NCI-H2029 treated with DMSO at 0.1 percent for 48 hours (cell line): ENCODE measurements at places on chromosomes 4 and X.

- DNase-seq: no peak
Measured at GRCh38 chrX:72540318-72540717, 32.3 kb downstream of the HDAC8 start.

GRCh38 chr4:145523117-145523516 lies 41.5 kb downstream of the SMAD1 start:
- DNase-seq: no peak

- no peak for DNase-seq
Measured at GRCh38 chr4:88960576-88960975, 96.4 kb downstream of the FAM13A start.

- no peak for DNase-seq
Measured at GRCh38 chr4:151099976-151100417, 569 bp downstream of the RPS3A start.

DNA sequence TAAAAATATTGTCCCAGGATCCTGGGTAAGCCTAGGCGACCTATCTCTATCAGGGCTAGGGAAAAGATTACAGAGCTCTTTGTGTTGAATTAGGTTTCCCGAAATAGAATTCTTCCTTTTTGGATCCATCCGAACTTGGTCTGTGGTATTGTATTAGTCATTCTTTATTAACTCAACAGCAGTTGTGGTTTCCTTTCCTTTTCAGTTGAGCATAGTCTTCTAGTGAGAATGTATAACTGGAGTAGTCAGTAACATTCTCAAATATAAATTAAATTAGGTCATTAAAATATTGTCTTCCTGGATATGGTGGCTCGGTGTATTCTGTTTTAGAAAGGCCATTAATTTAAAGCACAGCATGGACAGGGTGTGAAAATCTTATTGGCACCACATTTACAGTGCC lies 520.4 kb downstream of the NLGN4X start:
- DNase-seq: no peak

DNA sequence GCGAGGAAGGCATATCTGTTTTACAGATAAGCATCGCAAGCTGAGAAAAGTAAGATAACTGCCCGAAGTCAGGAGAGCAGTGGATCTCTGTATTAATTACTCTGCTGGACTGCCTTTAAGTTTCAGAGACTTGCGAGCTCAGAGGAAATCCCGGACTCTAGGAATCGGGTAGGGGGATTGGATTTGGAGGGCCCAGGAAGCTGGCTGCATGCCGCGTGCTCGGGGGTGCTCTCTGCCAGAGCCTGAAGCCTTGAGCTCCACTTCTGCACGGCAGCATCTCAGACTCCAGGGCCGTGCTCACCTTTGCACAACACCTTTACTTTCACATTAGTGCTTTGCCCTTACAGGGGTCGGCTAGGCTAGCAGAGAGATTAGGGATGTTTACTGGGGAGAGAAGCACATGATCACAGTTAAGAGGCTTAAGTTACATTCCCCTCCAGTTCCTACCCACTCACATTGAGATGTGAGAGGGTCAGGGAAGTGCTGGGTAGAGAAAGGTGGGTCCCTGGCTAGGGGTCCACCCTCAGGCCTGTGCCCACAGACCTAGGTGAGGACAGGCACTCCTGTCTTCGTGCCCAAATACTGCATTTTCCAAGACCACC lies 57.0 kb downstream of the TRIML1 start:
- DNase-seq: no peak

DNA sequence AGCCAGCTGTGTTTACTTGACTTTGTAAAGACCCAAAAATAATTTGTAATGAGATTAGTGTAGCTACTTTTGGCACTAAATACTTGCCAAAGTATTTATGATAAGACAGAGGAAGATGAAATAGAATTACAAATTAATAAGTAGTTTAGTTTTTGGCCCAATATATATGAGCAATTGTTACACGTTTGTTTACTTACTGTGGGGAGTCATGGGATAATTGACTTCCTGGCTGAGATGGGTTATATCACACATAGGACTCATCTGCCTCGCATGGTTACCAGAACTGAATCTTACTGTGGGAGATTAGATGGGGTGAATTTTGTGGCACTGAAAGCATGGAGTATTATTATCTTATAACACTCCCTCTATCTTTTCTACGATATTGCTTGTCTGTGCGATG lies 66.6 kb downstream of the INTS12 start:
- no peak for DNase-seq

DNA sequence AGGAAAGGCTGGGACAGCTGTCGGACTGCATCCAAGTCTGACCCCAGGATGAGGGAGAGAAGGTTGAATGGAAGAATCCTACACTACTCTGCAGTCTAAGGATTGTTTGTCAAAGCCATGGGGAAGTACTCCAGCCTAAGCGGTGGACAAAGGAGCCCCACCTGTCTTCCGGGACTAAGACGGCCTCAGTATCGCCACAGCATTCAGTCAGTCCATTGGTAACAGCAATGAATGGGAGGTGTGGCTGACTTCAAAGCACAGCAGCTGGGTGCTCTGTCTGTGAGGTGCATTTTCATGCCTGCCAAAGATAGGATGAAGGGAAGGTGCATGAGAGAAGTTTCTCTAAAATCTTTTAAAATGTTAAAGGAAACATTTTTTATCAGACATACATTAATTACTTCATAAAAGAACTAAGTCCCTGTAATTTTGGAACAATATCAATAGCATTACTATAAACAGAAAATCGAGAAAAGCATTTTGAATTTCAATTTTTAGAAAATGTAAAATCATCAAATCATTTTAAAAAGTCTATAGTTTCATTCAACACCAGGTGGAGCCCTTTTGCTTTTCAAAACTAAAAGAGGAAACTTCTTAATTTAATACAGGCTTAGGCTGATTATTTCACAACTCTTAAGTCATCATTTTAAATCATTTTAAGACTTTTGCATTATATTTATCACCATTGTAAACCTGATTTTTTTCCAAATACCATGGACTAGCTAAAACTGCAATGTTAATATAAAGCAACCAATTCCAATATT lies 27.6 kb upstream of the INTU start:
- peak; percentile 42 for DNase-seq

DNA sequence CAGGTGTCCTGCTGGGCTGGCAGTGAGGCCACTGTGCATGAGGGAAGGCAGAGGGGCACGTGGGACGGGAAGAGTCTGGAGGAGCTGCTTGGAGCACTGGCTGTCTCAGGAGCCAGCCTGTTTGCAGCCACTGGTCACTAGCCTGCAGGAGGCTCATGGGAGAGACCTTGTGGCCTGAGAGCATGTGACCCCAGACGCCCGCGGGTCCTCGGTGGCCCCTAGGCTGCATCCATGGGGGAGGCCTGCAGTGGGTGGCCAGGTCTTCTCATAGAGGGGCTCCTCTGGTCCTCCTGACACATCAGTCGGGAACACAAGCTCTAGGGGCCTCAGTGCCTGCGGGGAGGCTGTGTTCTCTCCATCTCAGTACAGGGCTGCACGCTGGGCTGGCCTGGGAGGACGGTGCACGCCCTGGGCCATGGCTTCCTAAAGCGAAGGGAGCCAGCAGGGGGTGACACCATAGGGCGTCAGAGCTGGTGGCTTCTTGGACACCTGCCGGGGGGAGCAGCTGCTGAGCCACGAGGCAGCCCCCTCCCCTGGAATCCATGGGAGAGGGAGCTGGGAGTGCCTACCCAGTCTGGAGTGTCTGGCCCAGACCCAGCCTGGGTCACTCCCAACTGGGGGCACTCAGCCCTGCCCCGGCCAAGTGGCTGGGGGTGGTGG lies 12.3 kb downstream of the NAT8L start:
- no peak for DNase-seq

GRCh38 chr4:7014815-7015214 lies 28.4 kb upstream of the TADA2B start:
- no peak for DNase-seq

GRCh38 chrX:39642071-39642470 lies 455.7 kb downstream of the BCOR start:
- no peak for DNase-seq

GRCh38 chr4:102585329-102585728 lies 84.2 kb downstream of the NFKB1 start:
- DNase-seq: no peak

DNA sequence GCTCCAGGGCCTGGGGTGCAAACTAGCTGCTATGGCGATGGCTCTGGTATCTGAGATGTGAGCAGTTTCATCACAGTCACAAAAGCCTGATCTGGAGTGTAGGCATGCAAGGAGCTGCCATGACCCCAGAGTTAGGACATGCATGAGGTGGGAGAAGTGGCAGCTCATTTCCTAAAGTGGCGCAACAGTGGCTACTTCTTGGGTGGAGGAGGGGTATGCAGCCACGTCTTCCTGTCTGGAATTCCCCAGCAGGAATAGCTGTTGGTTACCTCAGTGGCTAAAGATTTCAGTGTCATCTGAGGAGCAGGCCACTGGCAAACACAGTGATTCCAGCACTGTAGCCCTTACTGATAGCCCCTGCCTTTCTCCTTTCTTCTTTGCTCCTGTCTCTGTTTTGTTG lies 1382.5 kb downstream of the C4orf33 start:
- DNase-seq: no peak

DNA sequence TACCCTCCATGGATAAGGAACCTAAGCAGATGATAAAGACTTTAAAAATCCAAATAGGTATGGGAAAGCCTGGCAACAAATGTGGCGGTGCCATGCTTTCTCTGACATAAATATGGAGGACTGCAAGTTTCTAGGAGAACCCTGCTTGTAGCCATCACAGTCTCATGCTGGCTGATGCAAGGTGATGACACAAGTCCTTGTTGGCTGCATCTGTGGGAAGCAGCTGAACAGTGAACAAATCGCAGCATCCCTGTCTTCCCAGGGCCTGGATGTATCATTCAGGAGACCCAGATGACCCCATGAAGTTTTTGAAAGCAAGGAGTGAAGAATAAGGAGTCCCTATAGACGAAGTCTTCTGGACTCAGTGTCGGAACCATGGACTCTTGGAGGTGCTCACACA lies 234.4 kb upstream of the HS3ST1 start:
- DNase-seq: no peak

GRCh38 chrX:32024072-32024471 lies 952.2 kb upstream of the FTHL17 start:
- no peak for DNase-seq

DNA sequence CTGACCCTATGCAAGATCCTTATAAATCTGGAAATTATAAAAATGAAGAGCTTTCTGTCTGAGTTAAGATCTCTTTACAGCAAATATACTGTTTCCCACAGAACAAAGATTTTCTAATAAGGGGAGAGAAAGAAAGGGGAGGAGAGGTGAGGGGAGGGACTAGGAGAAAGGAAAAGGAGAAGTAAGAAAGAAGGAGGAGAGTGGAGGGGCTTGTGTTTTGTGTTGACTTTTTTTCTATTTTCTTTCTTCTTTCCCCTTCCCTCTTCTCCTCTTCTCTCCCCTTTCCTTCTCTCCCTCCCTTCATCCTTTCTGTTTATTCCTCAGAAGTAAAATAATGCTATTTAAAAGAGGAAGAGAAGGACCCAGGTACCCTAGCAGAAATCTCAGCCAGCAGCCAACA lies 6.2 kb downstream of the CXCL6 start:
- no peak for DNase-seq

- DNase-seq: no peak
Measured at GRCh38 chrX:103376118-103376978, at the start of gene BEX3. Gene BEX3, plus strand, starts transcription at chrX:103376538. Its CDS starts 984 bp downstream, at chrX:103377522.

GRCh38 chr4:155802190-155802959 lies 43.6 kb downstream of the GUCY1B1 start:
- no peak for DNase-seq

DNA sequence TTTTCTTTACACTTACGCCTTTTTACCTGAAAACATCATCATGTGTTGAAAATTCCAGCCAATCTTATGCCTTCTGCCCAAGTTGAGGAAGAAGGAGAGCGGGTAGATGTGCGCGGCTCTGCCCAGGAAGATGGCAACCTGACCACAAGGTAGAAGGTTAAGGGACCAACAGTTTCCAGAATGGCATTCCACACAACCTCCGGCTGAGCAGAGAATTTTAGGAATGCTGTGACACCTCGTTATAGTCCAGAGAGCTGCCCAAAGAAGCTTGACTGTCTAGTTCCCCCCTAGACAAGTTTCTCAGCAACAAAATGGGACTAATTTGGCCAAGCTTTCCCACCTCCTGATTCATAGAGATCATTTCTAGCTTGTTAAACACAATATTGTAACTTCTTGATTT lies 75.1 kb downstream of the CHST7 start:
- no peak for DNase-seq

GRCh38 chrX:69014200-69014599 lies 151.1 kb downstream of the PJA1 start:
- DNase-seq: no peak

GRCh38 chr4:185242749-185243533 lies 33.5 kb downstream of the SNX25 start:
- no peak for DNase-seq

- no peak for DNase-seq
Measured at GRCh38 chrX:71321731-71322130, 20.2 kb downstream of the ITGB1BP2 start.

- no peak for DNase-seq
Measured at GRCh38 chrX:13793897-13794296, 23.0 kb downstream of the GPM6B start.

DNA sequence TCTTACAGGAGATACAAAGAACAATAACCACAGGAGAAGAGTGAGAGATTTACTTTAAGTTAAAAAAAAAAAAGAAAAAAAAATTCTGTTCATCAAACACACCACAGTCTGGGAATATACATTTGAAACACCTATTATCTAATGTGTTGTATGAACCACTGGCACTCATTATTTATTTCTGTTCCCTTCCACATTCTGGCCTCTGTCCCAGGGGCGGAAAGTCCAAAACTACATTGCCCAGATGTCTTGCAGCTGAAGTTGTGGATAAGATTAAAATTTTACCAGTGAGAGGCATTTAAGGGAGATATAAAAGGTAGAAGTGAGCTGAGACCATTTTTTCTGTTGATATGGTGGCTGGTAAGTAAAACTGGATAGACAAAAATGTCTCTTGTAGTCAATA lies 56.2 kb downstream of the SCLT1 start:
- DNase-seq: no peak

- DNase-seq: no peak
Measured at GRCh38 chr4:151744614-151745013, 16.2 kb downstream of the GATB start.

DNA sequence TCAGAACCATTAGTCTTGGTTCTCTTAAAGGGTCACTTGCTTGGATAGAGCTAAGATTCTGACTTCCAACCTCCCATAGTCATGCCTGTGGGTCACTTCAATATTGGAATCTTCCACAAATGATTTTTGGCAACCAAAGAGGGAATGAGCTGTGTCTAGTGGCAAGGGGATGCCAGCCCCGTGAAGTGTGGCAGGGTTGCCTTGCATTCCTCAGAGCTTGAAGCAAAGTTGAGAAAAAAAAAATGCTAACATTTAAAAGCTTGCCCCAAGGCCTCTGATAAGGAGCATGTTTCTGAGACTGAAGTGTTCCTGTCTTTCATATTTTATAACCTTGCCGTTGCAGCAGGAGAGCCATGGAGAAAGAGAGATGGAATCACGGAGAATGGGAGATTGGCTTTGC lies 120.2 kb downstream of the PAPSS1 start:
- DNase-seq: no peak

GRCh38 chr4:71009890-71010588 lies 16.6 kb downstream of the DCK start:
- no peak for DNase-seq

DNA sequence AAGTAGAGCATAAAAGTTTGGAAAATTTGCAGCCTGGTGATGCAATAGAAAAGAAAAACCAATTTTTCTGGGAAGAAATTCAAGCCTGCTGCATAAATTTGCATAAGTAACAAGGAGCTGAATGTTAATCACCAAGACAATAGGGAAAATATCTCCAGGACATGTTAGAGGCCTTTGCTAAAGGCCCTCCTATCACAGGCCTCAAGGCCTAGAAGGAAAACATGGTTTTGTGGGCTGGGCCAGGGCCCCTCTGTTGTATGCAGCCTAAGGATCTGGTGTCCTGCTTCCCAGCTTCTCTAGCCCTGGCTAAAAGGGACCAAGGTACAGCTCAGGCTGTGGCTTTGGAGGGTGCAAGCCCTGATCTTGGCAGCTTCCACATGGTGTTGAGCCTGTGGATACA lies 6.2 kb upstream of the RTL3 start:
- no peak for DNase-seq
